ENCODE measurements at places on chromosomes 7 and 10. TPM values are rescaled to one million over a fixed set of nuclear protein-coding genes. Genes with fewer than 3 reads are reported as not detected.

GHRHR gene
- not detected for total RNA-seq

MALSU1 gene
- 30.5 TPM for total RNA-seq

SPDYE8 gene
- total RNA-seq, result not detected

RPA3 gene
- 27.0 TPM for total RNA-seq

WDFY4 gene
- total RNA-seq, result 2.1 TPM

UTF1 gene
- not detected for total RNA-seq

LRRC18 gene
- not detected for total RNA-seq

PPP1R3C gene
- not detected for total RNA-seq

GPR22 gene
- total RNA-seq, result not detected

NAPEPLD gene
- total RNA-seq, result 3.7 TPM

WIPF3 gene
- total RNA-seq, result not detected

SPDYE6 gene
- total RNA-seq, result not detected

PCGF6 gene
- total RNA-seq, result 4.6 TPM

CYP26C1 gene
- total RNA-seq, result 0.18 TPM

AGBL3 gene
- total RNA-seq, result 2.4 TPM

C10orf53 gene
- total RNA-seq, result not detected

CUZD1 gene
- 0.82 TPM for total RNA-seq

IDI2 gene
- not detected for total RNA-seq

TACR2 gene
- not detected for total RNA-seq

GIMAP2 gene
- 68.2 TPM for total RNA-seq

RNF133 gene
- not detected for total RNA-seq

TUBAL3 gene
- not detected for total RNA-seq

LBX1 gene
- not detected for total RNA-seq

PITX3 gene
- not detected for total RNA-seq

MYL10 gene
- not detected for total RNA-seq

SFXN4 gene
- total RNA-seq, result 9.5 TPM

LUC7L2 gene
- total RNA-seq, result 187 TPM

PLEKHS1 gene
- not detected for total RNA-seq

SPDYE3 gene
- not detected for total RNA-seq

SPDYE2B gene
- not detected for total RNA-seq

PIP gene
- not detected for total RNA-seq

TDRD1 gene
- 0.20 TPM for total RNA-seq

ARHGAP12 gene
- total RNA-seq, result 22.6 TPM

NYAP1 gene
- 1.3 TPM for total RNA-seq

PLEKHA8 gene
- 7.6 TPM for total RNA-seq

PIK3CG gene
- 24.8 TPM for total RNA-seq

PKD2L1 gene
- total RNA-seq, result not detected

SEPTIN7 gene
- total RNA-seq, result 220 TPM

SEMA4G gene
- total RNA-seq, result 2.5 TPM

AKR1C1 gene
- total RNA-seq, result 1.2 TPM

CFAP46 gene
- total RNA-seq, result not detected

RHEB gene
- 62.5 TPM for total RNA-seq

KIAA1549 gene
- total RNA-seq, result not detected

SPDYE1 gene
- 0.18 TPM for total RNA-seq

AGMO gene
- not detected for total RNA-seq

All from T-helper 17 cell (primary cell).